ENCODE measurements at places on chromosomes 3 and 15.

DNA sequence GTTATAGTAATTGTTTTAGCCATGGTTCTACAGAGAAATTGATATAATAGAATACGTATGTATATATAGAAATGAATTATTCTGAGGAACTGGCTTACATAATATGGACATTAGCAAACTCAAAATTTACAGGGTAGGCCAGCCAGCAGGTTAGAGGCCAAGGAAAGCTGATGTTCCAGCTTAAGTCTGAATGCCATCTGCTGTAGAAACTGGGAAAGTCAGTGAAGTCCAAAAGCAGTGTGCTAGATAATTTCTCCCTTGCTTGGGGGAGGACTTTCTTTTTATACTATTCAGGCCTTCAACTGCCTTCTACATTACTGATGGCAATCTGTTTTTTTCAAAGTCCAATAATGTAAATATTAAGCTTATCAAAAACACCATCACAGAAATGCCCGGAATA is 1174.7 kb downstream of the ZPLD1 start:
- DNase-seq = no peak

DNA sequence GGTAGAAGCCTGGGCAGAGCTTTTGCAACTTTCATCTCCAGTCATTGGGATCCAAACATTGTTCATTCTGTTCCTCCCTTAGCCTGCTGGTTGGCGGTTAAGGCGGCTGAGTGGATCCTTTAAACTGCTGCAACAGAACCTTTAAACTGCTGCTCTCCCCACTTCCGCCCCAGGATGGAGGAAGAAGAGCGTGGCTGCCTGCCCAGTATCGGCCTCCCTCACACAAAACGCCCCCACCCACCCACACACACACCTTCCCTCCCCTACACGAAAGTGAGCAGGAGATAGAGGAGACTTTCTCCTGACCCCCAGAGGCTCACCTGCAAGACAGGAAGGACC is 460 bp upstream of the ZMAT3 start:
- peak; percentile 23 for DNase-seq

- no peak for DNase-seq
Observed at GRCh38 chr3:46889381-46890110, 12.0 kb downstream of the PTH1R start.

DNA sequence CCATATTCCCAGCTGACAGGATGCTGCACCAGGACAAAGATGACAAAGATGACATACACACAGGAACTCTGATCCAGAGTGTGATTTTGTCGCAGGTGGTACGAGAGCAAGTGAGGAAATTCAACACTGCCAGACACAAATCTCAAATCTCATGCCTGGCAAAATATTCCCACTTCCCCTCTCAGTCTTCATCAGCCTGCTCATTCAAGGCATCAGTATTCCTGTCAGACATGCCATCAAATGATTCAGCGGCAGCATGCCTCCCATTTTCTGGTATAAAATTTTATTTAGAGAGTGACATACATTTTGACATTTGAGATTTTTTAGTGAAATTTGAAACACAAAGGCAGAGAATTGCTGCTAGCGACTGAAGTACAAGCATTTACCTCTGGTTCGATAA is 228.1 kb upstream of the LMCD1 start:
- no peak for DNase-seq

DNA sequence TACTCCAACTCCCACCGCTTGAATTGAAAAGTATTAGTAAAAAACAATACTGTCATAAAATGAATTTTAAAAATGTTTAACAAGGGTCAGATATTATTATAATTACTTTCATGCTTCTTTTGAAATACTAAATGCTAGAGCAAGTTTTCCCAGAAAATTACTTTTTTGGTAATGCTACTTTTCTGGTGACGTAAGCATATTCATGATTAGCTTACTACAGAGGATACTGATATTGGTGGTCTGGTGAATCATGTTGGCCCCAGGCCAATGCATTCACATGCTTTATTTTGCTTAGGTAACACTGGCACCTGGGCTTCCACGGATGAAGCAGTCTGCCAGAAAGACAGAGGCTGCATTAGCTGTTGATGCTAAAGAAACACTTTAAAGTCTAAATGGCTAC is 12.4 kb downstream of the SPATA16 start:
- DNase-seq = no peak

DNA sequence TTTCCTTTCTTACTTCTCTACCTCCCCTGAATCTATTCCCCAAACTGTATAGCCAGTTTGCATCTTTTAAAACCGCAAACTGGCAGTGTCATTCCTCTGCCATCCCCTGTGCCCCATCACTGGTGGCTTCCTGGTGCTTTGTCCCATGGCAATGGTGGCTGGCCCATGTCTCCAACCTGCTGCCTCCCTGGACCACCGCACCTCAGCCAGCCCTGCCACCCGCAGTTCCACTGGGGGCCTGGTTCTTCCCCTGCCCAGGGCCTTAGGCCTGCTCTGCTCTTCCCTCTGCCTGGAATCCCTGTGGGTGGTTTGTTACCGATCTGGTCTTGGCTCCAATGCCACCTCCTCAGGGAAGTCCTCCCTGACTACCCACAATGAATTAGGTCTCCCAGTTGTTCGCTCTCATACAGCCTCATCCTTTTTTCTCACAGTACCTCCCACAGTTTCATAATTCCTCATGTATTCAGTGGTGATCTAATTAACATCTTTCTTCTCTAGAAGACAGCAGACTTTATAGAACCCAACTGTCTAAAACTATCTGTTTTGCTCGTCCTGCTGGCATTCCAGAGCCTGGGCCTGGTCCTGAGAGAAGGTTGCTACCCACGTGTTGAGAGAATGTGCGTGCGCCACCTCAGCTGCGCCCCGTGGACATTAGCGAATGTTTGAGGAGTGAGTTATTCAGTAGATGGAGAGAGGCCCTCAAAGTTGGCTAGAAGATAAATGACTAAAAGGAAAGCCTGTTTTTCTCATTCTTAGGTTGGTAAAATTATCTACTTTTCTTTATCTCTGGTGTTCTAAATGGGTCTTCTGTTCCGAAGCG is 130.1 kb downstream of the DNAJB8 start:
- DNase-seq = no peak

DNA sequence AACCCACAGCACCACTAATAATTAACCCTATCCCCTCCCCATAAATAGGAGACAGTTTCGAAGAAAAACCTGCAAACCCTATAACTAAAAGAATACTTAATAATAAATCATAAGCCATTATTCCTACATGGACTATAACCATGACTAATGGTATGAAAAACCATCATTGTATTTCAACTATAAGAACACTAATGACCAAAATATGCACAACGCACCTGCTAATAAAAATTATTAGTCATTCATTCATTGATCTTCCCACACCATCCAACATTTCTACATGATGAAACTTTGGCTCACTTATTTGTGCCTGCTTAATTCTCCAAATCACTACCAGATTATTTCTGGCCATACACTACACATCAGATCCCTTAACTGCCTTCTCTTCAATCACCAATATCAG is 16.6 kb downstream of the AQP9 start:
- no peak for DNase-seq

DNA sequence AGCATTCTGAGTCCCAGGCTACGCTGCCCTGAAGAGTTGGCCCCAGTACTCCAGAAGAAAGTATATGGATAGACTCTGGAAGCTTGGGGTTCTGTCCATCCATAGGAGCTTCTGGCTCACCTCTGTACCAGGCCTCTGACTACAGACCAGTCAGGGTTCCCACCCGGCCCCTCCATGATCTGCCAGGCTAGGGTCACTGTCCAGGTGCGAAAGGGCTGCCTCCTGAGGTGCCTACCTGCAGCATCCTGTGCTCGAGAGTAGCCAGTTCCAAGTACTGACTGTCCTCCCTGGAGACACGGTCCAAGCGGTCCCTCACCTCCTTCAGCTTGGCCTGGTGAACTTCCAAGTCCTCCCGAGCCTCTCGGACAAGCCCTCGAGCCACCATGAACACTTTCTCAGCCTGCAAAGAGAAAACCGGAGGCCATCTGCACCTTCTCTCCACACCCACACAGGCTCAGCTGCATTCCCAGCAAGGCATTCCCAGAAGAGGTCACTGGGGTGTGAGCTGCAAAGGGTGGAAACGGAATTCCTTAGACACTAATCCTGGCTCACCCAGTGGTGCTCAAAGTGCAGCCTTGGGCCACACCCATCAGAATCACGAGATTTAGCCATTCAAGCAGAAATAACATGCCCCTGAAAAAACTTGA is 3.7 kb upstream of the PLXNB1 start:
- DNase-seq = no peak

- DNase-seq = no peak
Observed at GRCh38 chr3:14512281-14512941, 27.7 kb downstream of the GRIP2 start.

- DNase-seq = no peak
Observed at GRCh38 chr3:55604846-55605245, 117.7 kb upstream of the WNT5A start.

- no peak for DNase-seq
Observed at GRCh38 chr15:90414408-90415028, 26.5 kb downstream of the IQGAP1 start.

DNA sequence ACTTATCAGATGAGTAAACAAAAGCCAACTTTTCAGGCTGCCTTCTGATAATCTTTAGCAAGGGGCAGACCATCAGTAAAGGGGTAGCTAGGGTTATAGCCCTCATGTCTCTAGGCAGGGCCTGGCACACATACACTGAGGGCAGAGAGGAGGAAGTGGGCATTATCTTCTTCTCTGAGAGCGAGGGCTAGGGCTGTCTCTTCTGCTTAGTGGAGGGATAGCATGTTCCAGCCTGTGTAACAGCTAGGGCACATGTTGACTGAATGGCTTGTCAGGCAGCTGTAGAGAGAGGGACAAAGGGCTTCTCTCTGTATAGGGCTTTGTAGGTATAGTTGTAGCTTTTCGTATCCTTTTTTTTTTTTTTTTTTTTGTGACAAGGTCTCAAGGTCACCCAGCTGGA is 17.8 kb downstream of the CRTC3 start:
- DNase-seq = no peak

- DNase-seq = no peak
Observed at GRCh38 chr15:60646595-60646994, 167.7 kb upstream of the ICE2 start.

- DNase-seq = no peak
Observed at GRCh38 chr15:84955089-84955848, 26.4 kb upstream of the PDE8A start.

- peak; percentile 47 for DNase-seq
Observed at GRCh38 chr3:71064956-71065763, 518.4 kb downstream of the FOXP1 start.

DNA sequence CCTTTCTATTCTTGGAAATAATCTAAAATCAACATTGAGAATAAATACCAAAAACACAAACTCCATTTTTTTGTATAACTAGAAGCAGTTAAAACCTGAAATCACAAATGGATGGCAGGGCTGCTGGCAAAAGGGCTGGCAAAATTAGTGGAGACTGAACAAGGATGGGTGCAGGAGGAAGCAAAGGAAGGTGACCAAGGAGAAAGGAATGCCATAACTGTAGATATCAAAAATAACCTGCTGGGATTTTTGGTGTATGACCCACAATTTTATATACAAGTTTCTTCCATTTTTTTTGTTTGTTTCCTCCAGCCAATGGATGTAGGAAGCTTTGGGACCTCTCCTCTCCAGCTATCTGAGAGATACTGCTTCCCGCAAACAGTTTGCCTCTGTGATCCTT is 12.7 kb downstream of the CFAP44 start:
- DNase-seq = no peak

DNA sequence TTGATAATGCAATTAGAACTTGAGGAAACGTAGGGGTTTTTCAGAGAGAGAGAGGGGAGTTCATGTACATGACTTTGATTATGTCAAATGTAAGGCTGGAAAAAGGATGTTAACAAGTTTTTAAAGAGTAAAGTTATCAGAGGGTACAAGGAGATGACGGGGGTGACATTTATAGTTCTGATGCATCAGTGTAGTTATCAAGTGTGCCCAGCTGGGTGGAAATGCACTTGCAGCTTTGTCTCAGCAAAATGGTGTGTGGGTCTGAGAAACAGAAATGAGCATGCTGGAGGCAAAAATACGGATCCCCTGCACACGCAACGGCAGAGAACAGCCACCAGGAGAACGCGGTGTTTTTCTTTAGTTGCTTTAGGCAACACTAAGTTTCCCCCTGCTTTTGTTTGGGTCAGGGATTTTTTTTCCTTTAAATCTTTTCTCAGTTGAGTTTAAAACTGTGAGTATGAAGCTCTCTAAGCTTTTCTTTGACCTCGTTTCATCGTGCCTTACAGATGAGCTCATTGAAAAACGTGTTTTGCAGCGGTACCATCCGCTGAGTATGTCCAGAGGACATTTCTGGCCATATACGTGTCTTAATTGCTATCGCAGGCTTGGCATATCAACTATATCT is 205.4 kb downstream of the PDZRN3 start:
- DNase-seq = no peak

DNA sequence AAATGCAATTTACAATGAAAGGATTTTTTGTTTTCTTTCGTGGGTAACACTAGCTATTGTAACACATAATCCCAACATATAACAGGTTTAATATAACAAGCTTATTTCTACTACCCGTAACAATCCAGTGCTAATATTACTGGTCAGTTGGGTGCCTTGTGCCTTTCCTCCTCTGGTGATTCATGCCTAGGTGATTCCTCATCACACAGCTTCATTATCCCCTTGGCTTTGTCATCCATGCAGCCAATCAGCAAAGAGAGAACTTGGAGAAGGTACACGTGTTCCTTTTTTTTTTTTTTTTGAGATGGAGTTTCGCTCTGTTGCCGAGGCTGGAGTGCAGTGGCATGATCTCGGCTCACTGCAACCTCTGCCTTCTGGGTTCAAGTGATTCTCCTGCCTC is 30.7 kb downstream of the CHST14 start:
- DNase-seq = no peak

- DNase-seq = no peak
Observed at GRCh38 chr3:16055606-16056211, 118.8 kb upstream of the GALNT15 start.

GRCh38 chr3:23654571-23654970 is 151.2 kb upstream of the UBE2E1 start:
- DNase-seq = no peak

DNA sequence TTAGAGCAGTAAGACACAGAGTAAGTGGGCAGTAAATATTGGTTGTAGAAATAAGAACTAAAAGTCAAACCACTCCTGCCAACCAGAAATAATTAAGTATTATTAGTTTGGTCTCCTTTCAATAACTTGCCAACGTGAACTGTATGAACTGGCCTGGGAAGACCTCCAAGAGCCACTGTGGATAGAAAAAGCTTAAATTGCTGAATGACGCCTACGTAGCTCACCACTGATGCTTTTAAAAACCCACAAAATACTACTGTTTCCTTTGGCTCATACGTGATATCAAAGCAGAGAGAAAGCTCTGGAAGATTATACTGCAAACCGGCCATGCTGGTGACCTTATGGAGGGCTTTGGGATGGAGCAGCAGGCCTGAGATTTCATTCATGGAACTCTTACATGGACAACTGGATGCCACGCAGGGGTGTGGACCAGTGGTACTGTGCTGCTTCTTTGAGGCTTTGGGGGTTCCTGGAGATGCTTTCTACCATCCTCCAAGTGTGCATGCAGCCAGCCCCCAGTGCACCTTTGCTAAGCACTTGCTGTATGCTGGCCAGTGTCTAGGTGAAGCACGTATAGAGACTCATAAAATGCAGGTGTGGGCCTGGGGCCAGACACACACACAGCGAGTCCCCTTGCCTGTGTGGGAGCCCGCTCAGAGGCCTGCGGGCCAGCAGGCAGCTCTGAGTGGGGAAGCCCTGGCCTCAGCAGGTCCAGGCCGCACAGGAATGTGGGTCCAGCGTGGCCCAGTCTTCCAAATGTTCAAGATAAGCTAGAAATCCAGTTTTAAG is 66.8 kb downstream of the ABTB1 start:
- DNase-seq = no peak

GRCh38 chr3:24315971-24316370 is 178.7 kb downstream of the THRB start:
- DNase-seq = no peak

- DNase-seq = no peak
Observed at GRCh38 chr15:95866711-95867440, 463.6 kb upstream of the NR2F2 start.
